ENCODE measurements at places on chromosomes 16 and 17.

GRCh38 chr16:8814095-8814806 lies 16.6 kb downstream of the PMM2 start:
- DNase-seq, result no peak

- DNase-seq, result no peak
These were observed 361.3 kb downstream of the FOXL1 start for GRCh38 chr16:86939609-86940008.

DNA sequence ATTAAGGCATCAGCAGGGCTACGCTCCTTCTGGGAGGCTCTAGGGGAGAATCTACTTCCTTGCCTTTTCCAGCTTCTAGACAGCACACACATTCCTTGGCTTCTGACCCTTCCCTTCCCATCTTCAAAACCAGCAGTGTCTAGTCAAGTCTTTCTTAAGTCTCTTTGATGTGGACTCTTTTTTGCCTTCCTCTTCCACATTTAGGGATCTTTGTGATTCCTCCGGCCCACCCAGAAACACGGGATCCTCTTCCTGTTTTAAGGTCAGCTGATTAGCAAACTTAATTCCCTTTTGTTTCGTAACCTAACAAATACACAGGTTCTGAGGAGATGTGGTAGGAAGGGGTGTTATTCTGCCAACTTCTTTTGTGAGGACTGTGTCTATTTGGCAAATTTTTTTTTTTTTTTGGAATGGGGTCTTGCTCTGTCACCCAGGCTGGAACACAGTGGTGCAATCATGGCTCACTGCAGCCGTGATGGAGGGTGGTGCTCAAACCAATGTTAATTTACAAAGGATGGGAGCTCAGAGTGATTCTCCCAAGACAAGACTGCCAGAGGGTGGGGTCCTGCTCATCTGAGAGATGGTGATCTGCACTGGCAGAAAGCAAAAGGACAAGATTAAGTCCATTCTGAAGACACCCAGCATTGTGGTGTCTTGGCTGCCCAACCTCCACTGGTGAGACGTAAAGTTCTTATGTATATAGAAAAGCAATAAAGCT lies 14.7 kb downstream of the KNOP1 start:
- DNase-seq, result no peak

DNA sequence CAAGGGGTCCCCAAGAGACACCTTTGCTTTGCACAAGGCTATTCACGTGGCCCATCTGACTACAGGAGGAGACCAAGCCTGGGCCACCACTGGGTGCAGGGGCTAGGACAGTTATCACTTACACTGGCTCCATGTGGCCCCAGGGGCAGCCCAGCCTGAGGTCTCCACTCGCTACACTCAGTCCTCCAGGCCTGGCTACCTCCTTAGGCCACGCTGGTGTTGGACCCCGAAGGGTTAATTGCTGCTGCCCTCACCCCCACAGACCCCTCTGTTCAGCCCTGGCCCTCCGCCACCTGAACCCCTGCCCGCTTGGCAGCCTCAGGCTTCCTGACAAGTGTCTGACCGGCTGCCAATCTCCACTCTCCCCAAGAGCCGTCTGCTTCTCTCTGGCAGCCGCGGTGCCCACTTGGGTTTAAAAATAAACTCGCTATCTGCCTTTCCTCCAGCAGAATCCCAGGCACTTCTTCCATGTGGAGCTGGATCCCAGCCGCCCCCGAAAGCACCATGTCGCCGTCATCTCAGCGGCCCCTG lies 27.8 kb downstream of the ADAM11 start:
- DNase-seq, result no peak

DNA sequence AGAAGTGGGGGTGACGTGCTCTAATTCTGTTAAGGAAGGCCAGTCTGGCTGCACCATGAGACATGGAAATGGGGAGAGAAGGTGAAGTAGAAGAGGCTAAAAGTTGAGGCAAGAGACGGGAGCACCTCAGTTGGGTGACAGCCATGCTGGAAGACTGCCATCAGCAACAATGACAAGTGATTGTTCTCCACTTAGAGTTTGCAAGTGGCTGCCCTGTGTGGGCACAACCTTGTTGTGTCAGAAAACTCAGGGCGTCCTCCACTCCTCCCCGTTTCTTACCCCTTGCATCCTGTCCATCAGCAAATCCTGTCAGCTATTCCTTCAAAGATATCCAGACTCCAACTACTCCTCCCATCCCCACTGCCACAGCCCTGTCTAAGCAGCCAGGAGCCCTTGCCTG lies 17.6 kb downstream of the CES1 start:
- DNase-seq, result no peak

GRCh38 chr16:30663038-30663437 lies 4.8 kb downstream of the FBRS start:
- no peak for DNase-seq

DNA sequence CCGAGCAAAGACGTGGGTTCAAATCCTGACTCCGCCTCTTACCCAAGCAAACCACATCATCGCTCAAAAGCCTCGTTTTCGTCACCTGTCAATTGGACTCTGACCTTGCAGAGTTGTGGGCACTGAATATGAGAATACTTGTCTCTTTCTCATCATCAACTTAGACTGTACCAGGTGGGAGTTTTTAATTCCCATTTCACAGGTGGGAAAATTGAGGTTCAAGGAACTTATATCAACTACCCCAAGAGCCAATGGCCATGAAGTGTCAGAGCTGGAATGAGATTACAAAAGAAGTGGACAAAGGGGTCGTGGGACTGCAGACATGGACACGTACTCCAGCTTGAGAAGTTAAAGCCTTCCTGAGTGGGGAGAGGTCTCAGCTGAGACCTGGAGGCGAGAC lies 10.8 kb downstream of the TMEM114 start:
- no peak for DNase-seq

GRCh38 chr16:84891149-84891795 lies 71.5 kb downstream of the CRISPLD2 start:
- DNase-seq, result no peak

DNA sequence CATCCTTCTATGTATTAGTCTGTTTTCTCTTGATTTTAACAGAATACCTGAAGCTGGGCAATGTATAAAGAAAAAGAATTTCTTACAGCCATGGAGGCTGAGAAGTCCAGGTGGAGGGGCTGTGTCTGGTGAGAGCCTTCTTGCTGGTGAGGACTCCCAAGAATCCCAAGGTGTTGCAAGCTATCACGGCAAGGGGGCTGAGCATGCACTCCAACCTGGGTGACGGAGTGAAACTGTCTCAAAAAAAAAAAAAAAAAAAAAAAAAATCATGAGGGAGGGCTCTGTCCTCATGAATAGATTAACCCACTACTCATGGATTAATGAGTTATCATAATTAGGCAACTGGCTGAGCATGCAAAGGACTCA lies 19.4 kb downstream of the NQO1 start:
- no peak for DNase-seq

GRCh38 chr16:71727551-71728324 lies 3.2 kb upstream of the PHLPP2 start:
- DNase-seq, result no peak

GRCh38 chr17:18967916-18968315 lies 16.0 kb downstream of the SLC5A10 start:
- peak; percentile 20 for DNase-seq

DNA sequence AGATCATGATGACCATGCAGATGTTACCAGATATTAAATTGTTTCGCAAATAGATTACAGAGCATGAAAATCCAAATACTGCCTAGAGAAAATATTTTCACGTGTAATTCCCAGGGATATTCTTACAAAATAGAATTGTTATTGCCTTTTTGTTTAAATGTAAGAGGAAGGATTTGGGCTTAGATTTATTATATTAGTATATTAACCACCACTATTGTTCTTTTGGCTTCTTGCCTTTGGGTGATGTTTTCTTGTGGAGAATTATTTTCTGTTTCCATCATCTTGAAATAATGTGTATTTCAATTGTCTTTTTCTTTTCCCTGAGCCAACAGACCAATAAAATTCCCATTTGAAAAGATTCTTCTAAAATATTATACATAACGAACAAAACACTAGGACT lies 109.7 kb upstream of the NUDT7 start:
- no peak for DNase-seq

GRCh38 chr16:53642094-53642493 lies 61.6 kb downstream of the RPGRIP1L start:
- no peak for DNase-seq

GRCh38 chr17:44137891-44138709 lies 3.6 kb upstream of the HROB start:
- DNase-seq, result peak; percentile 88

DNA sequence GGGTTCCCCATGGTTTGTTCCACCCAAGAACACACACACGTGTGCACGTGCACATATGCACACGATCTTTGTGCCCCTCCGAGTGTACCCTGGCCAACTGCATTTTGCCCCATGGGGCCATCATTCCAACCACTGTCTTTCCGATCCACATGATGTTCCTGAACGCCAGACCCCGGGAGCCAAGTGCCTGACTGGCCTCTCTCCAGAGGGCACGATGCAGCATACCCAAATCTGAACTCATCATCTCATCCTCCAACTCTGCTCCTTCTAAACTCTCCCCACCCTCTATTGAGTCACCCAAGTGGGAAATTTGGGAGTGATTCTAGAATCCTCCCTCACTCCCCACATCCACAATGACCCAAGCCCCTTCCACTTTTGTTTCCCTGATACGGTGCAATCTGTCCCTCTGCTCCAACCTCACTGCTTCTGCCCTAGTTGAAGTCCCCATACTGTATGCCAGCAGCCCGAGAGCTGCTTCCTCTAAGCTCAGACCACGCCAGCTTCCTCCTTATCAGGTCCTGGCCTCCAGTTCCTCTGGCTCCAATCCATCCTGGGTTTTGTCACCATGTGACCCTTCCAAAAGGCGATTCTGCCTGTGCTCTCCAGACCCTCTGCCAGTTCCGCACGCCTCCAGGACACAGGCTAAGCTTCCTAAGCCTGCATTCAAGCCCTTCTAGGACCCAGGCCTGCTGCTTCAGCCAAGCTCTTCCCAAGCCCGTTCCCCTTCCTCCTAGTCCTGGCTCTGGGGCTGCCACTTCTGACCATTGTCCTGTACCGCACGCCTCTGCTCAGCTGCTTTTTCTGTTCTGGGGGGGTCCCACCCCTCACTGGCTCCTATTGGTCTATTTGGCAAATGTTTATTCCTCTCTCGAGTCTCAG lies 10.1 kb upstream of the TMEM208 start:
- DNase-seq, result peak; percentile 82

GRCh38 chr17:58710948-58711552 lies 18.6 kb downstream of the RAD51C start:
- peak; percentile 73 for DNase-seq

GRCh38 chr17:7569571-7569970 lies 7.9 kb downstream of the SENP3 start:
- no peak for DNase-seq

- no peak for DNase-seq
These were observed 3.1 kb downstream of the LMF1 start for GRCh38 chr16:967546-968295.

- no peak for DNase-seq
These were observed 7.8 kb downstream of the SUMO2 start for GRCh38 chr17:75174996-75175395.

GRCh38 chr16:11610121-11610505 lies 23.4 kb upstream of the LITAF start:
- DNase-seq, result no peak

GRCh38 chr17:1074886-1075605 lies 78.1 kb downstream of the TIMM22 start:
- DNase-seq, result no peak

DNA sequence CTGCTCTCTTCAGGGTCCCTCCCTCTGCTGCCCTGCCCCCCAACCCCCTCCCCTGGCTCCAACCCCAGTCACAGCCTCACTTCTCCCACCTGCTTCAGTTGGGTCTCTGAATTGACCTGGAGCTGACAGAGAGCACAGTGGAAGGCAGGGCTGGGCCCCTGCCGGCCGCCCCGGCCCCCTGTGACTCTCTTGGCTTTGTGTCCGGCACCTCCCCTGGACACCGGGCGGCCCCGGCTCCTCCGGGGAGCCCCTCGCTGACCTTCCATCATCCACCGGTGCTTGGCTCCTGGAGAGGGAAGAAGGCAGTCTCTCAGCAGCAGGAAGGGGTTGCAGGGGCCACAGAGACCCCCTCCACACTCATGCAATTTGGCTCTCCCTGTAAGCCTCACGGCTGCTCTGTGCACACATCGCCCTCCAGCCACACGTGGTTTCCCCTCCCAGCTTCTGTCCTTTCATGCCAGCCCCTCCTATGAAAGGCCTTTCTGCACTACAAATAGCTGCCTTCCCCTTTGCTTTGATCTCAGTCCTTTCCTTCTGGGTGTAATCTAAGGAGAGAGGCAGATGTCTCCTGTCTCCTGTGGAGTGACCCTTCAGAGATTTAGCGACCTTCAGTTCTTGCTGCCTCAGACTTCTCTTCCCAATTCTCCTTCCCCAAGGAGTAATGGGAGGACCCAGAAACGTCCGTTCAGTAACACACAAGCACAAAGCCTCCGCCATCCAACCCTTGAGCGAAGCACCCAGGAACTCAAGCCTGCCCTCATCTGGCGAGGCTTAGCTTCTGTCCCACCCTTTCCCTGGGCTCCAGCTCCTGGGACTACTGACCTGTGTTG lies 8.3 kb downstream of the NKIRAS2 start:
- DNase-seq, result no peak

DNA sequence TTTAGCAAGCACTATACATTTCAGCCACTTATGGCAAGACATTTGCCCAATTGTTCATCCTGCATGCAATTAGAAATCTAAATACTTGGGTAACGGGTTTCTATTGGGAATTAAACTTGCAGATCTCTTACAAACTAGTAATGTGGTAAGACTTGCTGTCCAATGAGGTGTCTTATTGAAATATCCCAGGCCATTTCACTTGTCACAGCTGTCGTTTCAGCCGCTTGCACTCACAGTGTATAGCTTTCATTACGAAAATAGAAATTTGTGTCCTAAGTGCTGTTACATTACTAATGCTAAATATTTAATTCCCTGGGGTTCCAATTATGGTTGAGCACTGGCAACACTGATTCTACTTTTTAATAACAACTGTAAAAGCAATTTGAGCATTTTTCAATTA lies 40.3 kb upstream of the IRX5 start:
- no peak for DNase-seq

GRCh38 chr17:45784741-45785479 lies 790 bp downstream of the CRHR1 start:
- DNase-seq, result peak; percentile 75

DNA sequence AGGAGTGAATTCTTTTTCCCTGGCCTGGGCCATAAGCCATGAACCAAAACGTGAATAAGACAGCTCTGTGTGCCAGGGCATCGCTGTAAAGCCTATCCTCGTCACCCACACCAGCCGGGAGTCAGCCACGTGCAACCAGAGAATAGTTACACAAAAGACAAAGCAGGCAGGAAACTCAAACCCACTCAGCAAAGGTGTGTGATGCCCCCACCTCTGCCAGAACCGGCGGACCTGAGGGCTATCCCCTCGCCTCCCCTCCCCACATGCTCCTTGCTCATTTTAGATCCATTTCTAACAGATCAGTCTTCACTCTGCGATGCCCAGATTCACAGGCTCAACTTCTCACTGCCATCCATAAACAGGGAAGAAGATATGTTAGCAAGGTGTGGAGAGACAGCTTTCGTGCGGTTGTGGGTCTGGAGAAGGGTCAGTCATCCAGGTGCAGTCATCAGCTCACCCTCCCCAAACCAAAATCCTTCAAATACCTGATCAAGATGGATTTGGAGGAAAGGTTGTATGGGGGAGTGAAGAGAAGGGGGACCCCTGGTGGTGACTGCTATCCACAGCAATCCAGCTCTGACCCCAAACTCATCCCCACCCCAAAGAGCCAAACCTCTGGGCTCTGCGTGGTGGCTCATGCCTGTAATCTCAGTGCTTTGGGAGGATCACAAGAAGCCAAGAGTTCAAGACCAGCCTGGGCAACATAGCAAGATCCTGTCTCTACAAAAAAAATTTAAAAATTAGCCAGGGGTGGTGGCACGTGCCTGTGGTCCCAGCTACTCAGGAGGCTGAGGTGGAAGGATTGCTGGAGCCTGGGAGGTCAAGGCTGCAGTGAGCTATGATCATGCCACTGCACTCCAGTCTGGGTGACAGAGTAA lies 219.2 kb downstream of the C16orf78 start:
- peak; percentile 56 for DNase-seq

Data from BE2C (cell line).